Nephron progenitor cell (in vitro differentiated cells): ENCODE measurements at places on chromosomes 4 and X.
A peak's percentile ranks its signal among the peaks of the same experiment; 100 is the strongest.

DNA sequence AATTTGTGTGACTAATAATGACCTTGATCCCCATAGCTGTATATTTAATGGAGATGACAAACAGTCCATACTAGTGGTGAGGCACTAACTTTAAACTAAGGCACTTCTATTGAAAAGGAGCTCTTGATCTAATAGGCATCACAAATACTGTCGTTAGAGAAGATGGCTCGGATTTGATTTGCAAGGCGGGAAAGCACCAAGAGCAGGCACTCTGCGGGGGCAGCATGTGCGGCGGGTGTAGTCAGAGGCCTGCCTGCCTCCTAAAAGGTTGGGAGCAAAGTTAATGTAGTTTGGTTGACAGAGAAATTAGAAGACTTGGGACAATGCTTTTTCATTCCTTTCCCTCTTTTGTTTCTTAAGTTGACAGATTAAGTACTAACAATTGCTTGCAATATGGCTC lies 278.8 kb downstream of the CFAP299 start:
- DNase-seq = no peak

- no peak for DNase-seq
Measured at GRCh38 chr4:100836929-100837328, 319.1 kb upstream of the EMCN start.

DNA sequence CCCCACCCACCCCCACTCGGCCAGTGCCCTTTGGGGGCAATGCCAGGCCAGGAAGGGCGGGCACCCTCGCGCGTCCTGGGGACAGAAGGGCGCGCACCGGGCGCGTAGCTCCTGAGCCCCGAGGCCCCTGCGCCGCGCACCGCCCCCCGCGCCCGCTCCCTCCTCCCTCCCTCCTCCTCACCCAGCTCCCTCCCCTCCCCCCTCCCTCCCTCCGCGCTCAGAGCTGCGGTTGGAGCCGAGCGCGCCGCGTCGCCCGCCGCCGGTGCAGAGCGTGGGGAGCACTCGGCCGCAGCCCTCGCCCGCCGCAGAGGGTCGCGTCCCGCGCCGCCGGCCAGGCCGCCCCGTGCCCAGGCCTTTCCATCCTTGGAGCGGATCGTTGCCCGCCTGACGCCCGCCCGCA lies at the start of gene ATP2B3:
Gene ATP2B3 (plus strand): TSS at position 220 of the 400 bp plus-strand sequence. CDS start 18,606 bp downstream, outside the sequence.
- peak; percentile 44 for DNase-seq

DNA sequence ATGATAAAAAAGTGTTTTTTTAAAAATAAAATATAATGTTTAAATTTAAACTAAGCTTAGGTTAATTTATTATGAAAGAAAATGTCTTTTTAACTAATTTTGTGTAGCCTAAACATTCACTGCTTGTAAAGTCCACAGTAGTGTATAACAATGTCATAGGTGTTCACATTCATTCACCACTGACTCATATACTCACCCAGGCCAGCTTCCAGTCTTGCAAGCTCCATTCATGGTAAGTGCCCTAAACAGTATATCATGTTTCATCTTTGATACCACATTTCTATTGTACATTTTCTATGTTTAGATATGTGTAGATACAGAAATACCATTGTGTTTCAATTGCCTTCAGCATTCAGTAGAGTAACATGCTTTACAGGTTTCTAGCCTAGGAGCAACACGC lies 530.3 kb downstream of the EPHA5 start:
- DNase-seq = no peak

- DNase-seq = no peak
Measured at GRCh38 chr4:107743532-107743931, 23.5 kb upstream of the PAPSS1 start.

GRCh38 chr4:41881981-41882624 lies 53.1 kb upstream of the TMEM33 start:
- peak; percentile 37 for DNase-seq

DNA sequence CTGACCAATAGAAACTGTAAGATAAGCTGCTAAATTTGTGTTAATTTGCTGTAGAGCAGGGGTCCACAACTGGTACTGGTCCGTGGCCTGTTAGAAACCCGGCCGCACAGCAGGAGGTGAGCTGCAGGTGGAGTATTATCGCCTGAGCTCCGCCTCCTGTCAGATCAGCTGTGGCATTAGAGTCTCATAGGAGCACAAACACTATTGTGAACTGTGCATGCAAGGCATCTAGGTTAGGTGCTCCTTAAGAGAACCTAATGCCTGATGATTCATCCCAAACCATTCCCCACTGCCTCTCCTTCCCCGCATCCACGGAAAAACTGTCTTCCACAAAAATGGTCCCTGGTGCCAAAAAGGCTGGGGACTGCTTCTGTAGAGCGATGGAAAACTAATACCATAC lies 19.7 kb downstream of the FBXW7 start:
- no peak for DNase-seq

GRCh38 chr4:100162027-100162685 lies 28.1 kb downstream of the DDIT4L start:
- no peak for DNase-seq

DNA sequence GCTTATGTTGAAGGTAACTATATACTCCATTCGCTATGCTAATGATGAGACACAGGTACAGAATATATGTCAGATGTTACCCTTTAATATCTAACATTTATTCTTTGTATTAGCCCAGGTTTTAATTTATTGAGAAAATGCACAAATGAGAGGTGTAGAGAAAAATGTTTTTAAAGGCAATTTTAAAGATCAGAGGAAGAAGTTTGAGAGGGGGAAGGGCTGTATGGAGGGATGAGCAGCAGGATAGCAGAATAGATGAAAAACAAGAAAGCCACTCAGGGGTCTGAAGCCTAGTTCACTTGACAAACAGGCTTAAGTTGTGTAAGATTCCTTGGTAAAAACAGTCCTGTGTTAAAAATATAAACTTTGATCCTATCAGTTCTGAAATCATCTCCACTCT lies 3.7 kb downstream of the MAB21L2 start:
- no peak for DNase-seq

- no peak for DNase-seq
Measured at GRCh38 chr4:54662901-54663585, 5.3 kb downstream of the KIT start.

DNA sequence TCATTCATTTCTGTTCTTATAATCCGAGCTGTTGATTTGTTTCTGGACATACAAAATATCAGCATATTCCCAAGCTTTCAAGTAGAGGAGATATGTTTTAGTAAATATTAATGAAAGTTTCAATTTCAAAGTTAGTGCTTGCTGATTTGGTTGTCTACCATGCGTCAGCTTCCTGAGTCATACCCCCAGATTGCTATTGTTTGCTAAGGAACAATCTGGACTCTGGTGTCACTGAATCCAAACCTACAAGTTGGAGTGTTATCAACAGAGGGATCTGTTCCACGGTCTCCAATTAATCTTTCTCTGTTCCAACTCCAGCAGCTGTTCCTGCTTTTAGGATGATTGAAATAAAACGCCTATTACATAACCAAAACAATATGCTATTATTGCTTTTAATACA lies 96.1 kb upstream of the FAM9A start:
- DNase-seq = no peak

DNA sequence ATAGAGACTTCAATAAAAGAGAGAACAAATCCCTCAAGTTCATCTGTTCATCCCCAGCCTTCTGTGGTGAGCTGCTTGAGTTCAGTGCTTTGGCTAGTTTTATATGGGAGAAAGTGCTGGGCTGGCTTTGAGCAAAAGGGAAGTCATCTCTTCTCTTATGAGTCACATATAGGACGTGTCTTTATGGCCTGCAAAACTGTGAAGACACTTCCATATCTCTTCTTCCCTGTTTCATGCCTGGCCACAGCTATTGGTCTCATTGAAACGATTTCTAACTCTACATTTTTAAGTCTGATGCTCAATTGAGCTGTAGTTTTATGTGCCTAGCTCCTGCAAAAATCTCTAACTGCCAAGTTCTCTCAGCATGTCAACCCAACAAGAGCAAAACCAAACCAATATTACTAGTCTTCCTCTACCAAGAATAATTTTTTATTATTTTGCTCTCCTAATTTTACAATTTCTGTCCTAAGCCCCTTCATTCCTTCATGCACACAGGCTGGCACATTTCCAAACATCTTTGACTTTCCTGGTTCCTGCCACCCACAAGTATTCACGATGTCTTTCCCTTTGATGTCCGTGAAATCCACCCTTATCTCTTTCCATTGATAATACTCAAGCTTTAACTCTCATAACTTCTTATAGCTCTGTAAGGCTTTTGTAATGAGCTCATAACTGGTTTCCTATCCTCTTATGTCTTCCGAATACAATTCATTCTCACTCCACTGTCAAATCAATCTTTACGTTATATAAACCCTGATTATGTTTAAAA lies 165.3 kb downstream of the BTC start:
- no peak for DNase-seq

- no peak for DNase-seq
Measured at GRCh38 chr4:41303372-41304118, 46.8 kb downstream of the UCHL1 start.

DNA sequence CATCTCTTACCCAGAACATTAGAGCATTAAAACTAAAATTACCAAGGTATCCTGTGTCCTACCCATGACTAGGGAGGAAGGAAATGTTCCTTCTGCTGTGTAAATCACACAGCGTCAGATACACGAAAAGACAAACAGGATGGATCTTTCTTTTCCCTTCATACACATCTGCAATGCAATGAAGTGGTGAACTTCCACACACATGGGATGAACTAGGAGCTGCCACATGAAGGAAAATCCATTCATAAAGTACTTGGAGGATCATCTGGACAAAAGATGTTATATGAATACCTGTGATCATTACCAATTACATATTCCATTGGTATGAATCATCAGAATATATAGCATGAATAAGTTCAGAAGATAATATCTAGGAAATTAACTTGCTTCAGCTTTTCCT lies 46.2 kb downstream of the LDB2 start:
- DNase-seq = no peak

GRCh38 chr4:184265546-184266351 lies 48.1 kb upstream of the ENPP6 start:
- DNase-seq = no peak

GRCh38 chr4:157242871-157243270 lies 22.3 kb downstream of the GRIA2 start:
- DNase-seq = no peak

DNA sequence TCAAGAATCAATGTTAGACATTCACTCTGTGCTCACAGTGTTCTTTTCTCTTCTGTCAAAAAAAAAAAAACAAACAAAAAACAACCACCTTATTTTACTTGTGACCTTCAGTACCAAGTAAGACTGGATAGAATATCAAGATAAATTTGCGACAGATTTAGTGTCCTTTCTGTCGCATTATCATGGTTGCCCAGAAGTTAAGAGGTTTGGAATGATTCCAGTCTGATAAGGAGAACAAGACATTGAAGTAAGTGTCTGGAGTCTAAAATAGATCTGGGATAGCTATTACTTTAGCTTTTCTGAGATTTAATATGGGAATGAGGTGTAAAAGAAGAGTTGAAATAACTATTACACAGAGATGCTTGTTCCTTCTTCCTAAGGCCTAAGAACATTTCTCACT lies 31.7 kb downstream of the SNCA start:
- DNase-seq = no peak

DNA sequence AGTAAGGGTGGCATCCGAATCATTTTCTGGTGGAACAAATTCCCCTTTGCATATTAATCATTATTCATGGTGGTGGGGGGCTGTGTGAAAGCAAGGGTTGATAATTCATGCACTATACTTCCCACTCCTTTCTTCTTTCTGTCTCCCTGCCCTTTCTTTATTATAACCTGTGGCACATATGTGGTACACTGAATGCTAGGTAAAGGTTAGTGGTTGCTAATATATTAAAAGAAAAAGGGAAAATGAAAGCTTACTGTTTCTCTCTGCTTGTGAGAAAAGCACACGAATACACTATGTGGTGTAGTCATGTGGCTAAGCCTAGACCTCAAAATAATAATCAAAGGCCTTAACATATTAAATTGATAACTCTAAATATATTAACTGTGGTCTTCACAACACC lies 178.4 kb upstream of the RPS6KA3 start:
- DNase-seq = no peak

DNA sequence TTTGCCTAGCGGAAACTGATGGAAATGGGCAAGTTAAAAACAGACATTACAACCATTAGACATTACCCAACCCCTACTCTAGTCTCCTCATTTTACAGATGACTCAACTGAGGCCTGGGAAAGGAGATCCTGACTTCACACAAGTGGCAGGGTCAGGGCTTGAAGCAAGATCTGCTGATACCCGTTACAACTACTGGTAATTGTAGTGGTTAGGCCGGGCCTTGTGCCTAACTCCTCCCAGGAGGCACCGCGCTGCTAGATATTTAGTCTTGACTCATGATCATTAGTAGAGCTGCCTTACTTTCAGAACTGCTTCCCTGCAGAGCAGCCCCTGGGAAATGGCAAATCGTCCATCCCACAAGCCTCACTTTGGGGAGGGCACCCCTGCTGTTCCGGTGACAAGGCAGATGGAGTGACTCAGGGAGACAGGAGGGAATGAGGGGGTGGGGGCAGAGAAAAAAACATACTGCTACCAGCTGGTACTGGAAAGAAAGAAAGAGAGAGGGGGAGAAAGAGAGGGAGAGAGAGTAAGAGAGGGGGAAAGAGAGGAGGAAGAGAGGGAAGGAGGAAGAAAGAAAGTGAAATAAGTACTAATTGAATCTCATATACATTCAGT lies 12.2 kb downstream of the ARHGEF6 start:
- DNase-seq = no peak

DNA sequence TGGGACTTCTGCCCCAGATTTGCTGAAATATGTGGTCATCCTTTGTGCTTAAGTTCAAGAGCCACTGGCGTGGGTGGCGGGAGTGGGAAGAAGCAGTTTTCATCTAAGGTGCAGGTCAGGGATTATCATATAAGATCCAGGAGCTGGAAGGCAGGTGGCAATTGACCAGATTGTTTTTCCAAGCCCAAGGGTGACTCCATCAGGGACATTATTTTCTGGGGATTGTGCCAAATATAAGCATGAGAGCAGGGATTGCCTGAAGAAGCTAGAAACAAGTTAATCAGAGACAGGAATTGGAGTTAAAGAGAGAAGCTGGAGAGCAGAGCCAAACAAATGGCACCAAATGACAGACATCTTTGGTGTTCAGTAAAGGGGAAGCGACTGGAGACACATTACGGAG lies 19.4 kb upstream of the SEL1L3 start:
- DNase-seq = no peak

DNA sequence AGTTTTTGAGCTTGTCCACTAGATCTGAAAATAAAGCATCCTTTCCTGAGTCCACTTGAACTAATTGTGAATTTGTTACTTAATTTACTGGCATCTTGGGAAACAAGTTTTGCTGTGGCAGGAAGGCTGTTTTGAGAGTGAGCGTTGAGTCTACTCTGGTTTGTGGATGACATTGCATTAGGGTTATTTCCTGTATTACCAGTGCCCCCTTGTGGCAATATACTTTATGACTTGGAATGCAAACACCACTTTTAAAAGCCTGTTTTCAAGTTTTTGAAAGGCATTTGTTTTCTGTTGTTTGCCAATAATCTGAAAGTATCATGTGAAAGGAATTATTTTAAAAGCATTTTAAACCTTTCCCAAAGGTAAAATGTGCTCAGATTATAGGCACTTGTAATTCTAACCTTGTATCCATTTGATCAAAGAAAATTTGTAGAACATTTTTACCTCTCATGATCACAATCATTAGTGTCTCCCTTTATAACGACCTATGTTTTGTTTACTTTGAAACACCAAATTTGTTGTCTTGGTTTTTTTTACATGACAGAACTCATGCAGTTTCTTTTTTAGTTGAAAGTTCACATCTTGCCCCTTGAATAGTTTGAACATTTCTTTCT lies 18.0 kb upstream of the CYP2U1 start:
- peak; percentile 48 for DNase-seq
